OCI-M1 (cell line): ENCODE measurements at places on chromosomes 4 and X.

DNA sequence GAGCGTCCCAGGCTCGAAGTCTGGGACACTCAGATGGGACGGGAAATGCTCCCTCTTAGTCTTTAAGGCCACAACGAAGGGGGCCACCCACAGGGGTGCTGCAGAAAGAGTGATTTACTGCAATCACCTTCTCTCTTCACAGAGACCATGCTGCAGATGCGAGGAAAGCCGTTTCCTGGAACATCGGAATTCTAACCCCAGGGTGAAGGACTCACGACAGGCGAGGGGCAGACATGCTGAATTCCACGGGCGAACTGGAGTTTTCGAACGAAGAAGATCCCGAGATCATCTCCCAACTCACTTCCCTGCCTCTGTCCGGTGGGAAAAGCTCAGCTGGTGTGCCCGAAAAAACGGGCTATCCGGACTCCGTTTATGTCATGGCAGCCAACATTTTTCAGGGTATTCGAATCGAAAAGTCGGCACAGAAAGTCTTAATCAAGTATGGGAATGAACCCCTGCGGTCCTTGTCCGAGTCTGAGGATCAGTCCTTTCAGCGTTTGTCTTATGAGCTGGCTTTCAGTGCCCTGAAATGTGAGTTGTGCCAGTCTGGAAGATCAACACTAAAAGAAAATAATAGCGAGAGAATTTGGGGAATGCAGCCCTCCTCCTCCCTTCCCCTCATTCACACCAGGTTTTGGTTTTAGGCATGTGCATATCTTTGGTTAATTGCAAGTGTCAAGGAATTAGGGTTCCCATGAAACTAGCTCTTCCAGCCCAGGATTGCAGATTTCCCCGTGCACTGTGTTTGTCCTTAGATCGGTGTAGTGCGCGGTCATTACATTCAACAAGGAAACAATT is 905 bp downstream of the NSUN7 start:
- DNase-seq = no peak

- DNase-seq = peak; percentile 5
These were observed 231.3 kb upstream of the PITX2 start for GRCh38 chr4:110854021-110854678.

DNA sequence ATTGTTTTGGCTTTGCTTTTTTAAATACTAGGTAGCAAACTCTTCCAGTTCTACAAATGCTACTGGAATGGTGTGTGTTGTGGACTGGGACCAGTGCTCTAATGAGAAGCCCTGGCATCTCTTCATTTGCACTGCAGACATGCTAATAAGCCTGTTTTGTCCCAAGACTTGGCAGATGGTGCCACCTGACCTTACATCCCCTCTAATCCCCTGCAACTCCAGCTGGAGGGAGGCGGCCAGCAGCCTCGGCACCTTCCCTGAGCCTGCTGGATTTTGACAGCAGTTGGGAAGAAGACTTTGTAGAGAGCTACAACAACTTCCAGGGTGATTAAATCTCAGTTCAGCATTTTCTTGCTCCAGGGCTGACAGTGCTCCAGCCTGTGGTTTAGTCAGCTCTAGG is 200.0 kb downstream of the DCLK2 start:
- no peak for DNase-seq

- DNase-seq = no peak
These were observed 165.3 kb upstream of the LEF1 start for GRCh38 chr4:108334031-108334430.

DNA sequence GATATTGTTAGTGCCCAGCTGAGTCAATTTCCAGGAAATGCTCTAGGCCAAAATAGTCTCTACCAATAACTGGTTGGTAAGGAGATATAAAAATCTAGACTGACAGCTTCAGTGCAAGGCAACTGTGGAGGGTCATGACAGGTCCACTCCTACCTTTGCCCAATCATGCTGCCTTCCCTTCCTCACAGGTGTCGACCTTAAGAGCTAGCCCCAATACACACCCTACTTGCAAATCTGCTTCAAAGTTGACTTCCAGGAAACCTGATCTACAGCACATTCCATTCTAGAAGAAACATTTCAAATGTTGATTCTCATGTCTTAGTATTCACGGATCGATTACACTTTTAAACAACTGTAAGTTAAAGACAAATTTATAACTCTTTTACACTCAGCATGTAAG is 1455.5 kb downstream of the TECRL start:
- DNase-seq = no peak

GRCh38 chr4:16909281-16909680 is 10.8 kb upstream of the LDB2 start:
- DNase-seq = no peak

DNA sequence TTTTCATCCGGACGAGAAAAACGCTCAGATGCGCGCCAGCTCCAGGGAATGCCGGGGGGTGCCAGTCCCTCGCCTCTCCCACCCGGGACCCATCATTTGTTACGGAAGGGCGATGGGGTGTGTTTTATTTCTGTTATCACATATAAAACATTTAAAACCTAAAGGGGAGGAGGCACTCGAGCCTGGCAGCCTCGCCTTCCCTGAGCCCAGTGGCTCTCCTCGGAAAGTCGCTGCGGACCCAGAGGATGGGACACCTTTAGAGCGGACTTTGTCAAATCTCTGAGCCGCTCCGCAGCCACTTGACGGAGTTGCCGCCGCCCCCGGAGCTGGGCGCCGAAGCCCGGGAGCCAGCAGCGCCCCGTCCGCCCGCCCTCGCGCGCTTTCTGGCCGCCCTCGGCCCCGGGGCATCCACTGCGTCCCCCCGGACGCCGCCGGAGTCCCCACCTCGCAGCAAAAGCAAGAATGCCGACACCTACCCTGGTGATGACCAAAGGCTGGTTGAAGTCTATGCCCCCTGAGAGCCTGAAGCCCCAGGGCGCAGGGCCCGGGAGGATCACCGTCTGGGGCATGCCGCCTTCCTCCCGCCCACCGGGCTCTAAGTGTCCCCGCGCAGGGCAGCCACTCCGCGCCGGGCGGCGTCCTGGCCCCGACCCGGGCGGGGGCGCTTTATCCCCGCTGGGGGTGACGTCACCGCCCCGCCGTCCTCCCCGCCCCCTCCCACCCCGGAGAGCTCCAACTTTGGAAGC is at the start of gene PDLIM3:
Gene PDLIM3, minus strand, starts transcription at position 642 of the 746 bp plus-strand sequence. Its CDS starts 73 bp downstream, at position 569.
- DNase-seq = no peak

DNA sequence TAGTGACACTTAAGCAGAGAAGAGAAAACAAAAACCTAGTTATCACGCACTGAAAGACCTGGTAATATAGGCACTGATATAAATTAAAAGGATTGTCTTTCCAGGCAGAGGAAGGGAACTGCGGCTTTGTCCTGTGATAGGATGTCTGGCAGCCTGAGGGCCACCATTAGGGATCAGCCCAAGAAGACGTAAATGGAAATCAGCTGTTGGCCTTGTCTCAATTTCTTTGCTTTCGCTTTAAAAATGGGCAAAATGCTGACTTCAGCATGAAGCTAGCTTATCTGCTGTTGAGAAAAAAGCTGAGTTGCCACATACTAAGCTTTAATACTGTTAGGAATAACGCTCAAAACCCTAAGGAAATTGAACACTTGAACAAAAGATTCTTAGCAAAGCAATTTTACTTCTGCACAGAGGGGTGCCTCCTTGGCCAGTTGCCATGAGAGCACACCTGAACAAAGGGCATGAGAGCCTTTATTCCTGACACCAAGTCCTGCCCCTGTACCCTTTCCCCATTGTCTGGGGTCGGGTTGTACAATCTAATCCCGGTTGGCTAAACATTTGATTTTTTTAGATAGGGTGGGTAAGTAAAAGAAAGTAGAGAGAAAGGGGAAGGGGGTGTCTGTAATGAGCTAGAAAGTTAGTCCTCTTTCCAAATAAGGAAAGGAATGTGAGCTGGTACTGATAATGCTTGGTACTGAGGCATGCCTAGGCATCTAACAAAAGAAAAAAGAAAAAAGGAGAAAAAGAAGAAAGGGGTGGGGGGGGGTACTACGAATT is 85.1 kb upstream of the UCP1 start:
- peak; percentile 66 for DNase-seq

- no peak for DNase-seq
These were observed 8.3 kb upstream of the CLTRN start for GRCh38 chrX:15672881-15673280.

DNA sequence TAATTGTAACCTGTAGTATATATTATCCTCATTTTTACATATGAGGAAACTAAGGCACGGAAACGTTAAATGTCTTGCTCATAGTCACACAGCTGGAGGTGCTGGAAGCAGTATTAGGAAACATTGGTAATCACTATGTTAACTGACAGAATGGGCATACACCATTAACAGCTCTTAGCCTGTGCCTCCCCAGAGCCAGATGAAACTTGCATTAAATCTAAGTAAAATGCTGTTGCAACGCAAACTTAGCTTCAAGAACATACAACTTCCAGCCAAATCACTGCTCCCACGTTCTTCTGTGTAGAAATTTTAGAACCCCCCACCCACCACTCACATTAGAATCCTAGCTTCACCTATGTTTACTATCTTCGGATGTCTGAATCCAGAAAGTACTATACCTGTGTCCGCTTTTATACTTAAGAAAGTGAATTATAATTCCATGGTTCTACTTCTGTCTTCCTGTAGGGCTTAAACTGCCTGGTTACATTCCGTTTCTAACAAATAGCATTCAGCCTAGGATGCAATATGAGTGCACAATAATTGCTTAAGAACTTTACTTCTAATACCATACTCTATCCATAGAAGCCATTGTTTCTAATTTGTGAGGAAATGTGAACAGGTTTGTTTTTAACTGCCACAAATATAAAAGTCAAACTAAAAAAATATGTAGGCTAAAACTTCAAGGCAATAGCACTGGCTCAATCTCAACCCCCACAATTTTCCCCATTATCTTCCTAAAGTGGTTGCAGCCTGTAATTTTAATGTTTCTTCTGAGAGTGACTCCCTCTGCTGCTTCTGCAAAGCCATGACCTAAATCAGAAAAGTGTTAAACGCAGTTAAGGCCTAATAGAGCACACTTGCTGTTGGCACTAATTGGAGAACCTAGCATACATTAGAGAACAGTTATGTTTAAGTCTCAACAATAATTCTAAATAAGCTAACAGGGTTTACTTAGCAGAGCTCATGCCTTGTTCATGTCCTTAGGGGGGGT is 4.4 kb downstream of the UNC5C start:
- peak; percentile 39 for DNase-seq

DNA sequence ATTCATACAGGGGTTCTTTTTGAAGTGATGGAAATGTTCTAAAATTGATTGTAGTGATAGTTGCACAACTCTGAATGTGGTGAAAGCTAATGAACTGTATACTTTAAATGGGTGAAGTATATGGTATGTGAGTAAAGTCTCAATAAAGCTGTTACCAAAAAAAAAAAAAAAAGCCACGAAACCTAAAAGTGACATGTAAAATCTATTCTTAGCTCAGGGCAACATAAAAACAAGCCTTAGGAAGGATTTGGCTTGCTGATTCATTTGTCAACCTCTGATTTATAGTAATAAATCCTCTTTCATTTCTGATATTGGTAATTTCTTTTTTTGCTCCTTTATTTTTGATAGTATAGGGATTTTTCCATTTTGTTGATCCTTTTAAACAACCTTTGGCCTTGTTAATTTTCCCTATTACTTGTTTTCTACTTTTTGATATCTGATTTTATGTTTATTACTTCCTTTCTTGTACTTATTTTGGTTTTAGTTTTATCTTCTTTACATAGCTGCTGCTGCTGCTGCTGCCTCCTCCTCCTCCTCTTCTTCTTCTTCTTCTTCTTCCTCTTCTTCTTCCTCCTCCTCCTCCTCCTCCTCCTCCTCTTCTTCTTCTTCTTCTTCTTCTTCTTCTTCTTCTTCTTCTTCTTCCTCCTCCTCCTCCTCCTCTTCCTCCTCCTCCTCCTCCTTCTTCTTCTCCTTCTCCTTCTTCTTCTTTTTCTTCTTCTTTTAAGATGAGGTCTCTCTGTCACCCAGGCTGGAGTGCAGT is 79.4 kb downstream of the ADGRG4 start:
- DNase-seq = no peak

GRCh38 chrX:38662640-38663039 is 101.3 kb downstream of the TSPAN7 start:
- peak; percentile 2 for DNase-seq

GRCh38 chr4:72604324-72604723 is 35.3 kb upstream of the ADAMTS3 start:
- no peak for DNase-seq

- DNase-seq = no peak
These were observed 1101.4 kb downstream of the ADGRL3 start for GRCh38 chr4:62301500-62301899.

- no peak for DNase-seq
These were observed 132.6 kb downstream of the SCFD2 start for GRCh38 chr4:53233114-53233795.

- DNase-seq = no peak
These were observed 21.7 kb upstream of the RGS12 start for GRCh38 chr4:3271131-3271530.

DNA sequence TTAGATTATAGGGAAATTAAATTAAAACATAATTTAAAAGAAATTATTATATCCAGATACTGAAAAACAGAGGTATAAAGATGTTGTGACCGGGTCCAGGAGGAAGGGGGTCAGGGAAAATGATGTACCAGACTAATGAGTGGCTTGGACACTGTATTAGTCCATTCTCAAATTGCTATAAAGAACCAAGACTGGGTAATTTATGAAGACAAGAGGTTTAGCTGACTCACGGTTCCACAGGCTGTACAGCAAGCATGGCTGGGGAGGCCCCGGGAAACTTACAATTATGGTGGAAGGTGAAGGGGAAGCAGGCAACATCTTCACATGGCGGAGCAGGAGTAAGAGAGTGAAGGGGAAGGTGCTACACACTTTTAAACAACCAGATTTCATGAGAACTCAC is 3.4 kb upstream of the FAM9B start:
- no peak for DNase-seq

GRCh38 chr4:177308847-177309521 is 690 bp upstream of the NEIL3 start:
- peak; percentile 29 for DNase-seq

DNA sequence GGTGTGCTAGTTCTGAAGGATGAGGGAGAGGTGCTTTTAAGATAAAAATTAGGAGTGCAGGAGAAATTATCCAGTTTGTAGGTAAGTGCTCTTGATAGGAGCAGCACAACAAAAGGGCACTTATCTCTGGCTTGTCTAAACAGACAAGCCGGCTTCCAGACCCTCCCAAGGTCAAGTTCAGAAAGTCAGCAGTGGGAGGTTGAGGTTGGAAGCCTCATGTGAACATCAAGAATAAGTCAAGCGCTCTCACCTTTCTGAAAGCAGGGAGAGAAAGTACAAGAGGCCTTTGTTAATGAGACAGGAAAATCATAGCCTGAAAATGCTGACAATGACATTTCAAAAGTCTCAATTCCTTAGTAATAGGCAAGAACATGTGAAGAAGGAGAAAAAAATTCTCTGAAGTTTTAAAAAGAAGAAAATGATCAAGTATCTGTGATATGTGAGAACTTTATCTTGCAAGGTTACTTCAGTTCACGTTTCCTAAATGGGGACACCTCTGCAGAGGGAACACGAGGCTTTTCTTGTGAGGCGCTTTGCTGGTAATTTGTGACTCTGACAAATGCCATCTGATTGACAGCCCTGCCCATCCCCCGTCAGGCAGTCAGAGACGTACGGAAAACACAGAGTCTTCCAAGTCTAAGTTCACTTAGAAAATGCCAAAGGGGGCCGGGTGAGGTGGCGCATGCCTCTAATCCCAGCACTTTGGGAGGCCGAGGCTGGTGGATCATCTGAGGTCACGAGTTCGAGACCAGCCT is 62.2 kb downstream of the TIGD2 start:
- DNase-seq = no peak

- no peak for DNase-seq
These were observed 136.5 kb downstream of the SPATA18 start for GRCh38 chr4:52187603-52188002.
